CD4-positive, alpha-beta memory T cell (primary cell): ENCODE measurements at places on chromosomes 5 and 9.

GRCh38 chr9:4982721-4983482 is 2.2 kb upstream of the JAK2 start:
- DNase-seq, result no peak

DNA sequence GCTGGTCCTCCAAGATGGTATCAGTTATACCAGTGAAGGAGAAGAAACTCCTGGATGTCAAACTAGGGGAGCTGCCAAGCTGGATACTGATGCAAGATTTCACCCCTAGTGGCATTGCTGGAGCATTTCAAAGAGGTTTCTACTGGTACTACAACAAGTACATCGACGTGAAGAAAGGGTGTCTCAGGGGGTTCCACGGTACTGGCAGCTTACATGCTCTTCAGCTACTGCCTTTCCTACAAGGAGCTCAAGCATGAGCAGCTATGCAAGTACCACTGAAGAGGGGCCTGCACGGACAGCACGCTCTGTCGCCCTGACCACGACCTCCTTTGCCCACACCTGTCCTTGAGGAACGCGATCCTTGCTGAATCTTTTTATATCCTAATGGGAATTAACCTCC is 19.5 kb downstream of the ACTL7B start:
- DNase-seq, result no peak

DNA sequence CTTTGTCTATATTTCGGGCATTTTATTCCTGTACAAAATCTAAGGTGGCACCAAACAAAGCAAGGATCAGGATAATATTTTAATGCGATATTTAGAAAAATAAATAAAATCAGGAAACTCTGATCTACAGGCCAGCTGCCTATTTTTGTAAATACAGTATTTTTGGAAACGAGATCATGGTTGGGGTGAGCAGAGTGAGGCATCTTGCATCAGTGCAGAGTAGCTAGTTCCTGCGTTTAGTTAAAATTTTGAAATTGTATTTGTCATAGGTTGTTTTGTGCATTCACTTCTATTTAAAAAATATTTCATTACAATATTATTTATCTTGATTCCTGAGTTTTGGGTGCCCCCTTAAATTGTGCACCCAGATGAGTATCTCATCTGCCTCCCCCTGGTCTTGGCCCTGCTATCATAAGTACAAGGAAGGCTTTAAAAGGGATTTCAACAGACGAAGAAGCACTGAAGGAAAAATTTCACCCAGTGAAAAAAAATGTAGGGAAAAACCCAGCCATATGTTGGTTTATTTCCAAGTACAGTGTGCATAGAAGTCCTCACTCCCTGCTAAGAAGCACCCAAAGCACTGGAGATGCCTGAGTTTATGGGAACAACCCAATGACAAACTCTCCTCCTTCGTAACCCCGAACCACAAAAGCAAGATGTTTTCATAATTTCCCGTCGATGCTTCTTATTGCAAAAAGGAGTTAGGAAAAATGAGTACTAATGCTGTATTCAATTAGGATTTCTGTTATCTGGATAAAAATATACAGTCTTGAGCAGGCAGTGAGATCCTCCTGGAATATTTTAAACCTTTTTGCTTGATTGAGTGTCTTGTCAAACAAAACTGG is 304.7 kb upstream of the CLINT1 start:
- no peak for DNase-seq

GRCh38 chr9:3200331-3200774 is 325.4 kb downstream of the RFX3 start:
- DNase-seq, result no peak
